Mesothelial cell of epicardium (in vitro differentiated cells): ENCODE measurements at places on chromosomes 4 and X. TPM values are rescaled to one million over a fixed set of nuclear protein-coding genes. Genes with fewer than 3 reads are reported as not detected.

The MAGEA2 gene
- not detected in 3 replicates for total RNA-seq

The RPS6KA6 gene
- total RNA-seq: 11.7 to 13.6 TPM (median 12.4 TPM) in 3 replicates

The UGT2B17 gene
- not detected in 3 replicates for total RNA-seq

The SLC26A1 gene
- total RNA-seq: 0.23 to 0.63 TPM (median 0.38 TPM) in 3 replicates

The FAM47E gene
- 1.2 to 2.6 TPM (median 2.3 TPM) in 3 replicates for total RNA-seq

The MAMLD1 gene
- total RNA-seq: 0.93 to 1.4 TPM (median 1.2 TPM) in 3 replicates

The RPA4 gene
- total RNA-seq: 0.87 to 1.6 TPM (median 1.2 TPM) in 3 replicates

The SASH3 gene
- total RNA-seq: not detected in 3 replicates

The RASL11B gene
- total RNA-seq: 22.7 to 26.1 TPM (median 24.7 TPM) in 3 replicates

The KLKB1 gene
- not detected in 3 replicates for total RNA-seq

The ALB gene
- 0.59 to 1.5 TPM (median 0.63 TPM) in 3 replicates for total RNA-seq

The NR0B1 gene
- 1.2 to 1.8 TPM (median 1.3 TPM) in 3 replicates for total RNA-seq

The MECP2 gene
- 49.4 to 57.8 TPM (median 56.2 TPM) in 3 replicates for total RNA-seq

The SLIT2 gene
- total RNA-seq: 155 to 168 TPM (median 156 TPM) in 3 replicates

The TRIML2 gene
- not detected in 3 replicates for total RNA-seq

The LEF1 gene
- 72.4 to 76.8 TPM (median 76.6 TPM) in 3 replicates for total RNA-seq

The PIN4 gene
- total RNA-seq: 17.3 to 19.7 TPM (median 17.7 TPM) in 3 replicates

The MTNR1A gene
- 0.40 to 0.80 TPM (median 0.75 TPM) in 3 replicates for total RNA-seq

The XPNPEP2 gene
- 3.5 to 4.2 TPM (median 4.0 TPM) in 3 replicates for total RNA-seq

The HTRA3 gene
- total RNA-seq: 25.6 to 27.9 TPM (median 26.2 TPM) in 3 replicates

The YIPF7 gene
- not detected in 3 replicates for total RNA-seq

The BGN gene
- 114 to 121 TPM (median 121 TPM) in 3 replicates for total RNA-seq

The SMIM10 gene
- 3.0 to 4.0 TPM (median 3.7 TPM) in 3 replicates for total RNA-seq

The OPHN1 gene
- total RNA-seq: 8.0 to 12.5 TPM (median 8.6 TPM) in 3 replicates

The SPIN2A gene
- 4.1 to 5.3 TPM (median 4.2 TPM) in 3 replicates for total RNA-seq

The PAGE5 gene
- not detected in 3 replicates for total RNA-seq

The UXT gene
- 70.1 to 71.5 TPM (median 71.4 TPM) in 3 replicates for total RNA-seq

The DGKK gene
- 0.04 to 0.07 TPM (median 0.05 TPM) in 3 replicates for total RNA-seq

The ASB5 gene
- total RNA-seq: not detected in 3 replicates

The CSAG1 gene
- total RNA-seq: not detected in 3 replicates

The SMIM10L2A gene
- total RNA-seq: 7.8 to 8.7 TPM (median 7.8 TPM) in 3 replicates

The MAGEB1 gene
- total RNA-seq: not detected in 3 replicates

The PDGFRA gene
- 94.4 to 105 TPM (median 100 TPM) in 3 replicates for total RNA-seq

The HS3ST1 gene
- total RNA-seq: 3.4 to 6.2 TPM (median 5.6 TPM) in 3 replicates

The STX18 gene
- 41.7 to 44.5 TPM (median 42.6 TPM) in 3 replicates for total RNA-seq

The LONRF3 gene
- 0.97 to 1.6 TPM (median 1.3 TPM) in 3 replicates for total RNA-seq

The IL1RAPL2 gene
- total RNA-seq: 0.42 to 0.92 TPM (median 0.54 TPM) in 3 replicates

The UGT2B15 gene
- 0.11 TPM in 1 of 3 replicates, not detected in the others for total RNA-seq

The MAGEB17 gene
- not detected in 3 replicates for total RNA-seq

The THAP9 gene
- total RNA-seq: 7.6 to 8.8 TPM (median 8.3 TPM) in 3 replicates

The SPANXC gene
- total RNA-seq: 0.82 TPM in 1 of 3 replicates, not detected in the others

The ANKRD50 gene
- 72.0 to 76.5 TPM (median 73.1 TPM) in 3 replicates for total RNA-seq
